ENCODE measurements at places on chromosomes 7 and 10.

GRCh38 chr10:77516575-77516974 lies 121.0 kb downstream of the KCNMA1 start:
- DNase-seq = no peak

GRCh38 chr7:139095194-139095659 lies 14.3 kb downstream of the ZC3HAV1 start:
- peak; percentile 87 for DNase-seq

DNA sequence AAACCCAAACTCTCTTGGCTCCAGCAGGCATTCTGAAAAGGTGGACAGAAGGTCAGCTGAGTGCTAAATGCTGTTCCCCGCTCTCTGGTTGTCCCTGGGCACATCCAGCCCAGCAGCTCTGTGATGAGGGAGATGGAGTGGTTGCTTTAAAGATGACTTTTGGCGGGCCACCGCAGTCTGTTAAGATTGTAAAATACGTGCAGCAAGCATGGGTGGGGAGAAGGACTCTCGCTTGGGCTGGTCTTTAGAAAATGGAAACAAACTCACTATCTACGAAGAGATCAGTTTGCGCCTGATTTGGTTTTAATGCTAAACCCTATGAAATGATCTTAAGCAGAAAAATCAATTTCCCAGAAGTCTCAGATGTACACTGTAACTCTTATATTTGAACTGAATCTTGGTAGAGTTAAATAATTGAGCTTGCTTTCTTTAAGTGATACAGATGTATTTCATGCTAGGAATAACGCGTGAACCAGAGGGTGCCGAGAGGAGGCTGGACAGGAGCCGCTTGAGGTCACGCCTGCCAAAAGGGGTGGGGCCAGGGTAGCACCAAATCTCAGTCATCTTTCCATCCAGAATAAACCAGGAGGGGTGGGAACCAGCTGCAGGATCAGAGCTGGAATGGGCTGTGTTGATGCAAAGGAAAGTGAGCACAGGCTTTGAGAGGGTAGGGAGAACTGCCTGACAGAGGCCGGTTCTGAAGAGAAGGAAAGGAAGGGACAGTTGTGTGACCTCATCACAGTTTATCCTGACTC lies 170.2 kb upstream of the MKI67 start:
- no peak for DNase-seq

DNA sequence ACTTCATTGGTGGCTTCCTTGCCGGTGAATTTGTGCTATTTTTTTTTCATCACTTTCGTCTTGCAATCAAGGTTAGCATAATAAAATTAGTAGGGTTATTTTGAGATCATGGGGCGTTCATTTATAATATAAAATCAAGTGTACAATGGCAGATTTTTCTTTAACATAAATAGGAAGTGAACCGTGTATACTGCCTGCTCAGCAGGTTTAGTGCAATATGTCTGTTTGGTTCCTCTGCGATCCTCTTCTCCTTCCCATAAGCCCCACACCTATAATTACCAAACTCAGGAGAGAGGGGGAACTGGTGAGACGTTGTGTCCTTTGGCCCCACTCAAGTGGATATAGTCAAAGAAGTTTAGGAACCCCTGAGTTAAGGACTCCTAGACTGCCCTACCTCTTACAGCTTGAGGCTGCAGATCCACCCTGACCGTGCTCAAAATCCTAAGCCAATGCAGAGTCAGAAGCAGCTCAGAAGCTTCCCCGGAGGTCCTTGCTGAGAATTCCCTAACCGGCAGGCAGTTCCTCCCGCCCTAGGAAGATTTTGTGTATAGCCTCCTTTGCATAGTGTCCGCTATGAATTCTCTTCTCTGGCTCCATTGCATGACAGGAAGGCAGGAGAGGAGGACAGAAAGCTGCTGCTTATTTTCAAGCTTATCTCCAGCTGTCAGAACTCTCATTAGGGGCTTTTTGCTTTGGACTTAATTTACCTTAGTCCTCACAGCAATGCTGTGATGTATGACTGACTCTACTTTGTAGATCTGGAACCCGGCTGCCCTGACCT lies 41.5 kb downstream of the PYROXD2 start:
- no peak for DNase-seq

- no peak for DNase-seq
These were observed 184.5 kb downstream of the JAZF1 start for GRCh38 chr7:27996141-27996540.

DNA sequence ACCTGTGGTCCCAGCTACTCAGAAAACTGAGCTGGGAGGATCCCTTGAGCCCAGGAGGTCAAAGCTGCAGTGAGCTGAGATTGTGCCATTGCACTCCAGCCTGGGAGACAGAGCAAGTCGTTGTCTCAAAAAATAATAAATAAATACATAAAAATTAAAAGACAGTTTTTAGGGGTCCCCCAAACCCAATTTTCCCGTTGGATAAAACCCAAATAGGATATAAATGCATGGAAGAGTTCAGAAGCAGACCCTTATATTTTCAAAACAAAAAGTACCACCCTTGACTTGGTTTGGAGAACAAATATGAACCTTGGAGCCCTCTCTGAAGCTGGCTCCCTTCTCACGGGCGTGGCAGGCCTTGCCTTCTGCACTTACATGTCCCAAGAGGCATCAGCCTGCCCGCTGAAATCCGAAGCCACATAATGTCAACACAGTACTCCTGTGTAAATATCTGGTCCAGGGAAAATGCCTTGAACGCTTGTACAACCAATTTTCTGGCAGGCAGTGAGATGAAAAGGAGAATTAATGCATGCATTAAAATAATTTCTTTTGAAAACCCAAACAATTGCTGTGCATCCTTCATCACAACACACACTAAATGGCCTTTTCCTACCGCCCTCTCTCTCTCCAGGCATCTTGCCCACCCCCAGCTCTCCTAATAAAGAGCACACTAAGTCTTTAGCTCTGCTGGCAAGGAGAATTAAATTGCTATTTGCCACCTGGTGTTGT lies 46.4 kb upstream of the PARD3 start:
- DNase-seq = no peak

- peak; percentile 65 for DNase-seq
These were observed 343.1 kb downstream of the HPSE2 start for GRCh38 chr10:98892523-98892922.

- peak; percentile 61 for DNase-seq
These were observed 28.4 kb downstream of the DNAJC9 start for GRCh38 chr10:73218431-73219191.

DNA sequence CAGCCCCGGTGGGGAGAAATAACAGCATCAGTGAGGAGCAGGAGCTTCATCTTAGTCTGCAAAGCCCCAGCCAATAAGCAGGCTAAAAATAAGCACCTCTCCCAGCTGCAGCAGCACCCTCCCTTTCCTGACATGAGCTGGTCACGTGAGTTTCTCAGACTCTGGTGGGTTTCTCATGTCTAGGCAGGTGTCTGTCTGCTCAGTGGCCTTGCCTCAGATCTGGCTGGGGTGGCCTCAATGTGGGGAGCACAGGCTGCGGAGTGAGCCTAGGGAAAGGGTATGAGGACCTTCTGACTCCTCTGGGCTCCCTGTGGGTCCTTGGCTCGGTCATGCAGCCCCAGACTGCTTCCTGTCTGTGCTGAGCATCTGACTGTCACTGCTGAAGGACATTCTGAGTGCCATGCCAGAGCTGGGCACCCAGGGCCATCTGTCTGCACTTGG lies 81.6 kb upstream of the LRRC4 start:
- DNase-seq = no peak

- no peak for DNase-seq
These were observed 78.1 kb downstream of the HDAC9 start for GRCh38 chr7:18573410-18574234.

DNA sequence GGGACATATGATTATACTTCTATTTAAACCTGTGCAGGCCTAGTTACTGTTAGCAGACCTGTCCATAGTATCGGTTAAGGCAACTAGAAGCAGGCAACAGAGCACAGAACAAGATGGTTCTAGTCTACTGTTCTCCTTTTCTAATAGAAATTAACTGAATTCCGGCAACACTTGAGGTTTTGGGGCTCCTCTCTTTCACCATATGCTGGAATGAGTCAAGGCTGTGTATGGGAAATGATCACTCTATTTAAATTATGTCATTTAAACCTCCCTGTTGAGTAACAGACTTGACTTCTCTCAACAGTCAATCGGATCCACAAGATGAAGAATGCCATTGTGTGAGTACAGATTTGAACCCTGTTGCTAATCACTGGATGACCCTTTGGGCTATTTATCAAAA lies 6.2 kb upstream of the OTUD1 start:
- DNase-seq = no peak

- DNase-seq = peak; percentile 5
These were observed 170.2 kb upstream of the HABP2 start for GRCh38 chr10:113382691-113383090.

DNA sequence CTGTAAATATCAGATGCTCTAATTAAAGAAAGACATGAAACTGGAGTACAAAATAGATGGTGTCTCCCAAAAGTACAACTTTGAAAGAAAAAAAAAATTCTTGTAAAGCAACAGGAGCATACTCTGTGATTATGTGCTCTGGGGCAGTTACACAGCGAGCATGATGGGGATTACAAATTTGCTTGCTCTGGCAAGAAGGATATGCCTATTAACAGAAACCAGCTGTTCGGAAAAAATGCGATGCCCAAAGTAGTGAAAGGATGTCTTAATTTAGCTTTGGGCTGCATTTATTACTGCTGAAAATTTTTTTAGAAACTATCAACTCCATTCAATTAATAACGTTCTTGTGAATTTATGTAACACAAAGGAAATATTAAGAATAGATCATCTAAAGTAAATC lies 256.9 kb upstream of the TPK1 start:
- no peak for DNase-seq

DNA sequence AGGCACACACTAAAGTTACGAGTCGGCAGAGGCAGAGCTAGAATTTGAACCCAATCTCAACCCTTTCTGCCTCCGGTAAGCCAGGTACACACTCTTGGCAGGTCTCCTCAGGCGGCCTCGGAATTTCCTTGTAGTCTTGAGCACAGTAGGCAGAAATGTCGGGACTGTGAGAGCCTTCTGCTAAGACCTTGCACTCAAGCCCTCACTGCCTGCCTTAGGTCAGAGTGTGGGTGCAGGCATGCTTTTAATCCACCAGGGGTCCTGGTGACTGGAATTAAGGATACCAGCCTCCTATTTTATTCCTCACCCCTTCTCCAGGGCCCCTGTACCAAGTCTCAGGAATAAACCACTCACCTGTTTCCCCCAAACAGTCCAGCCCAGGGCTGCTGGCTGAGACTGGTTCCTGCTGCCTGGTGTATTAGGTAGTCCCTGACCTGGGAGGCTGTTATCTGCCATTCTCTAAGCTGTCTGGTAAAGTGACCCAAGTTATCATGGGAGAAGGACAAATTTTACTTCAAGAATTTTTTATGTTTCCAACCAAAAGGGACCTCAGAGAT lies 855 bp downstream of the ATP6V1F start:
- DNase-seq = peak; percentile 66

GRCh38 chr7:4655311-4655710 lies 26.8 kb upstream of the FOXK1 start:
- no peak for DNase-seq

DNA sequence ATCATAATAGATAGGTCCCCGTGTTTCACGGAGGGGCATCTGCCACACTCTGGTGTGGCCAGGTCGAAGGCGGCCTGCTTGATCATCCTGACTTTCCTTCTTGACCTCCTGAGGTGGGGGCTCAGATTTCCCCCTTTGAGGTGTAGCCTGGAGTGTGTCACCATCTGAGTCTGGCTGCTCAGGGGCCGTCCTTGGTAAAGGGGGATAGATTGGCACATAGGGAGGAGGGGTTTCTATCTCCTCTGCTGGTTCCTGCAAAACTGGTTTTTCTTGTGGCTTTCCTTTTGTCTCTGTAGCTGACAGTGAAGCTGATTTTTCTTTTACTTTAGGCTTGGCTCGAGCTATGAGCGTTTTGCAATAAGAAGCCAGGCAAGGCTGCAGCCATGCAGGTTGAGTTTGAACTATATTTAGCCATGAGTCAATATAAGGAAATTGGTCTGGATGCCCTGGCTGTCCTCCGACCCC lies 7.1 kb upstream of the ZNF117 start:
- no peak for DNase-seq

DNA sequence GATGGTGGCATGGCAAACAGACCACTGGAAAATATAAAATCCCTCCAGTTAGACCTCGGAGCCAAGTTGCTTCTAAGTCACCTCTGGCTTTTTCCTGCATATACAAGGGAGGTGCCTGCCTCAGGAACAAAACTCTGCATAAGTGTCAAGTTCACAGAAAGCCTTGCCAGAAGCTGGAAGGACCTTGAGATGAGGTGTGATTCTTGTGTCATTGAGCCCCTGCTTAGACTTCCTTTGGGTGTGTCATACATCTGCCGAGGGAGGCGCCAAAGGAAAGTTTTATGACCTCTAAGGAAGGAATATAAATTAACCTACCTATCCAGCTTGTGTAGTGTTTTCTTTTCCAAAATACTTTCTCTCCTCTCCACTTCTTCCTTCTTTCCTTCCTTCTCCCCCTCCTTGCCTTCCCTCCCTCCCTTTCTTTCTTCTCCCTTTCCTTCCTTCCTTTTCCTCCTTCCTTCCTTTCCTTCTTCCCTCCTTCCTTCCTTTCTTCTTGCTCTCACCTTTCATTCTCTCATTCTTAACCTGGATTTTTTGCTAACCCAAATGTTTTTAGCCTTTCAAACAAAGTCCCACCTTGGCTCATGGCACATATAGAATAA lies 75.2 kb downstream of the TRIL start:
- DNase-seq = peak; percentile 4

DNA sequence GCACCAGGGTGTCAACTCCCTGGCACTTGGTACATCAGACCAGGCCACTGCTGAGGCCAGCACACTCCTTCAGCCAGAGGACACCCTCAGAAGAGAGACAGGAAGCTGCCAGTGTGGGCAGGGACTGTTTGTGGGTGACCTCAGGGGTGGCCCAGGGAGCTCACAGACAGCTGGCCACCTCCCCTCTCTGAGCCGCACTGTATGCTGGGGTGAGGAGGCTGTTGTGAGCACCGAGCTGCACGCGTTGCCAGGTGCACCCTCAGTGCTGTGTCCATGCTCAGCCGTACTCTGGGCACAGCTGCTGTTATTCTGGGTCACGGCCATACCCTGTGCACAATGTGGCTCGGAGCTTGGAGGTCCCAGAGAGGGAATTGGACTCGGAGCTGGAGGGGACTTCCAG lies 61.5 kb upstream of the NANOS1 start:
- no peak for DNase-seq

GRCh38 chr7:85520175-85520574 lies 333.3 kb upstream of the SEMA3D start:
- DNase-seq = no peak

DNA sequence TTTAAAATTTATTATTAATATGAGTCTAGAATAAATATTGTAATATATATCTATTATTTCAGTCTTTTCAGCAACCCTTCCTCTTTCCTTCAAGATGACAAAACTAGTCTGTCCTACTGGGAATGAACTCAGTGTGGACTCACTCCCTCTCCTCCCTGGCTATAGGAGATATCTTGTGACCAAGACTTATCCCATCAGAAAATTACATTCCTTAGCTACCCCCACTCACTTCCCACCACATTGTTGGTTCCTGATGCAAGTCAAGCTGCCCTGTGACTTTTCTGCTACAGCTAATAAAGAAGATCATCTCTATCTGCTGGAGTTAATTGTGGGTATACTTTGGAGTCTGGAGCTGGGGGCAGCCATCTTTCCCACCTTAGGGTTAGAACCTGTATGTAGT lies 28.0 kb upstream of the MCU start:
- no peak for DNase-seq

All from OCI-M1 (cell line).